ENCODE measurements at places on chromosomes 7 and 10. TPM values are rescaled to one million over a fixed set of nuclear protein-coding genes. Genes with fewer than 3 reads are reported as not detected.

DNA sequence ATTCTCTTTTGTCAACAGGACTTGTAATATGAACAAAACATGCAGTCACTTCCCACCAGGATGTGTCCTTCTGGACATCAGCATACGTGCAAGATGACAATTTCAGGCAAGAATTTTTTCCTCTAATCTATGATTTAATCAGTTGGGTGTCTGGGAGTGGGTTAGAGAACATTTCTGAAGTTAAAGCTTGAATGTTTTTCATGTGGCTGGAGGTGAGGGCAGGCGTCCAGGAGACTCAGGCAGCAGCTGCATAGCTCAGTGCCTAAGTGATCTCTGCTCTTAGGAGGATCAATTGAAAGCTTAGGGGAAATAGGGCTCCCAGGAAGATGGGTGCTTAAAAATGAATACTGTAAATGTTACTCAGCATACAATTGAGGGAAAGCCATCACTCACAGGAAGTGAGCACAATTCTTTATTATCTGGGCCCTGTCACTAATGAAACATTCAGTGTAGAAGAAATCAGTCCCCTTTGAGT lies 457.6 kb upstream of the KLF6 start:
- no peak for DNase-seq

- DNase-seq, result no peak
These were observed 138.6 kb downstream of the ADAM22 start for GRCh38 chr7:88072715-88073055.

- no peak for DNase-seq
These were observed 18.9 kb downstream of the GBX1 start for GRCh38 chr7:151148319-151149259.

GRCh38 chr10:69961881-69962745 lies 90.5 kb upstream of the MACROH2A2 start:
- no peak for DNase-seq

- no peak for DNase-seq
These were observed 24.3 kb upstream of the GNAI1 start for GRCh38 chr7:80110376-80110775.

DNA sequence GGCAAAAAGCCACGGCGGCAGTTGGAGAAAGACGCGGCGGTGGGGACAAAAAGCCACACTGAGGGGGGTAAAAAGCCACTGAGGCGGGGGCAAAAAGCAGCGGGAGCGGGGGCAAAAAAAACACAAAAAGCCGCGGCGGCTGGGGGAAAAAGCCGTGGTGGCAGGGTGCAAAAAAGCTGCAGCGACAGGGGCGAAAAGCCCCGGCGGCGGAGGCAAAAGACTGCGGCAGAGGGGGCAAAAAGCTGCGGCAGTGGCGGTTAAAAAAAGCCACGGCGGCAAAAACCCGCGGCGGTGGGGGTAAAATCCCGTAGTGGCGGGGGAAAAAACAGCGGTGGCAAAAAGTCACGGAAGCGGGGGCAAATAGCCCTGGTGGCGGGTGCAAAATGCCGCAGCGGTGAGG lies 527.3 kb downstream of the ZNF33B start:
- no peak for DNase-seq

- DNase-seq, result no peak
These were observed 918 bp downstream of the DBNL start for GRCh38 chr7:44045226-44046014.

The FAM24B gene
- polyA plus RNA-seq, result 7.8 TPM
